ENCODE measurements at places on chromosomes 5 and 9.

GRCh38 chr5:128711216-128711615 lies 173.2 kb upstream of the FBN2 start:
- no peak for DNase-seq

DNA sequence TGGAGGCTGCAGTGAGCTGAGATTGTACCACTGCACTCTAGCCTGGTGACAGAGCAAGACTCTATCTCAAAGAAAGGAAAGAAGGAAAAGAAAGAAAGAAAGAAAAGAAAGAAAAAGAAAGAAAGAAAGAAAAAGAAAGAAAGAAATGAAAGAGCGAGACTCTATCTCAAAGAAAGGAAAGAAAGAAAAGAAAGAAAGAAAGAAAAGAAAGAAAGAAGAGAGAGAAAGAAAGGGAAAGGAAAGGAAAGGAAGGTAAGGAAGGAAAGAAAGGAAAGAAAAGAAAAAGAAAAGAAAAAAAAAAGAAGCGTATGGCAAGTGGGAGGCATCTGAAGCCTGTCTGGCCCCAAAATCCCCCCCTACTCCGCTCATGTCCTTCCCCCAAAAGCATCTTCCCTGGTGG lies 182.3 kb upstream of the MSX2 start:
- DNase-seq: no peak

DNA sequence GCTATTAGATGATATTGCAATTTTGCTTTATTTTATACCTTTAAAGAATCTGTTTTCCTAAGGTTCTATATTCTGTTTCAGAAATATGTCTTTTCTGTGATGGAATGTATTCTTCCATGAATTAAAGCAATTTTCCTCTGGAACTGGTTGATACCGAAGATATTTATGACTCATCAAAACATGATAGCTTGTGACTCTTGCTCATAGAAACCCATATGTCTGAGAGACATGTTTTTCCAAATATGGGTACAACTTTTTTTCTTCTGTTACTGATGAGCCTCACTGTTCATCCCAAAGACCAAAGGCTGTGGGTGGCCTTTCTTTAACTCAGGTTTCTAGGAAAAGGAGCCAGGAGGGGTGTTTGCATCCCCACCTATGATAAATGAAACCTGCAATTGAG lies 126.1 kb upstream of the PAPPA start:
- DNase-seq: no peak

DNA sequence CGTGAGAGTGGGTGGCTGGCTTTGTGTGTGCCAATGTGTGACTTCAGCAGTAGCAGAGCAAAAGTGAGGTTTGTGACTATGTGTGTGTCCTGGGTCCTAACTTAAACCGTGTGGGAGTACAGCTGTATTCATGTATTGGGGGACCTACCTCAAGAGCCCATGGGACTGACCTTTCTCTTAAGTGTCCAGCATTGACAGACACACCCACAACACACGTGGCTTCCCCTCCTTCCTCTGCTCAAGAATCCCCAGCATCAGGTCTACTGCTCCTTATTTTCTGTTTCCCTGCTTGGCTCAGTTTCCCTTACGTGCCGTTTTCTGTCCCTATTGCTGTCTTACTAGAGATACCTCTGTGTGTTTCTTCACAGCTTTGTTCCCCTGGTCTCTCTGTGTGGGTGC lies 616 bp downstream of the IL11RA start:
- DNase-seq: no peak

- DNase-seq: peak; percentile 89
Measured at GRCh38 chr9:121326130-121326838, 43.8 kb downstream of the STOM start.

GRCh38 chr5:10264604-10265003 lies 14.5 kb downstream of the CCT5 start:
- no peak for DNase-seq

DNA sequence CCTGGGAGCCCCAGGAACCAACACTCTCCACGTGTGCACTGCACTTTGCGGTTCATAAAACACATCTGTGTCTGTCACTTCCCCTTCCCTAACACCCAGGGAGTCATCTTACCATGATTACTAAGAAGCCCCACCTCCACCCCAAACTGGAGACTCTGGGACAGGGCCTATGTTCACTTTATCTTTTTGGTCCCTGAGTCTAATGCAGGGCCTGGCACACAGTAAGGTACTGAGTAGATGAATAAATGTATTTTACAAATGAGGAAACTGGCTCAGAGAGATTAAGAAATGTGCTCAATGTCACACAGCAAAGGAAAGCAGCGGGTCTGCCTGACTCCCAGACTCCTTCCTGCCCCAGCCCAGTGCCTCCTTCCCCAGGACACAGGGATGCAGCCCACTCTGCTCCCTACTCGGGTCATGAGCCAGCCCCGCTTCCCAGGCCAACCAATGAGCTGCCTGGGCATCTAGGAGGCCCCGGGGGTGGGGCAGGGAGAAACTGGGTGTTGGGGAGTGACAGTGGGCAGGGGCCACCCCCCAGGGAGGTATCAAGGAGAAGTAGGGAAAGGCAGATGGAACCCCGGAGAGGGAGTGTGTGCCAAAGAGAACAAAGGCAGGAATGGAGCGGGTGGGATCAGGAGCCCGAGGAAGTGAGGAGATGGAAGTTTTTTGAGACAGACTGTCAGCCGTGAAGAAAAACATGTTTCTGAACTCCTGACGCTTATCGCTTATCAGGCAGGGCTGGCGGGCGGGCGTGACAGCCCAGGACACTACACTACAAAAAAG lies 30.5 kb downstream of the SHB start:
- DNase-seq: peak; percentile 53

Data from left ventricle myocardium superior (tissue), 1 donor.